ENCODE measurements at places on chromosomes 2 and 18.

DNA sequence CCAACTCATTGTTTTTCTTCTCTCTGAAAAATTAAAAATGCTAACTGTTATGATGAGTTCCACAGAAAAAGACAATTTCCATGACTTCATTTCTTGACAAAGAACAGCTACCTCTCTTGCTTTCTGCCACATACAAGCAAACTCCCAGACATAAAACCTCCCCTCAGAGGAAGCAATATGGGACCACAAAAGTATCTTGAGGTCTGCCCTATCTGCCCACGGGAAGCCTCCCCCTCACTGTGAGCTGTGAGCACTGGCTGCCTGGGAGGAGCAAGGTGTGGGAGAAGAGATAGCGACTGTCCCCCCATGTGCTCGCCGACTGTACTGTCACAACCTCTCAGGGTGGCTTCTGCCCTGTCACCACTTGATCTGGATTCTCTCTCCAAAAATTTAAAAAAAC is 69.7 kb upstream of the NRP2 start:
- DNase-seq = no peak

DNA sequence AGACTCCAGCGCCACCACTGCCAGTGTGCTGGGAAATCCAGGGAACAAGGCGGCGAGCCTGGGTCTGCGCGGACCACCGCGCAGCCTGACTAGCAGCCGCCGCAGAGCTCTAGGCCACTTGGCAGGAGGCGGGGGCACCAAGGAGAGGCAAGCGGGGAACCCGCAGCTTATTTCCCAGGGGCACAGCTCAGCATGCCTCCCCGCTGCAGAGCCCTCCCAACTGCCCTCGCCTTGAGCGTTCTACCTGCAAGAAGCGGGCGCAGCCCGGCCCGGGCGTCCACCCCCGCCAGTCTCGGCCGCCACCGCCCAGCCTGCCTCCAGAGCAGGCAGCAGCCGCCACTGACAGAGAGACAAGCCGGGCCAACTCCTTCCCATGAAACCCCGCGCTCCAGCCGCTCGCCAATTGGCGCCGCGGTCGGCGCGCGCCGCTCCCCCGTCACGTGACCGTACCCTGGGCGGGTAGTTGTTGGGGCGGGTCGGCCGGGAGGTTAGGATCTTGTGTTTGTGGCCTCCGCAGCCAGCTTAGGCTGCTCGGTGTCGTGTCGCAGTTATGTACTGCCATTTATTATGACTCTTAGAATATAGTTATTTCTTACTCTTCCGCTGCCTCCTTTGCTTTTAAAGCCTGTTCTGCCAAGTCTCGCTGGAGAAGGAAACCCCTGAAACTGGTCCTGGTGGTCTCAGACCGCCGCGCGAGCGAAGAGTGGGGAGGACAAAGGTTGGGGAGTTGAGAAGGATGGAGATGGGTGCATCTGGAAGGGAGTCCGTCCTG is at the start of gene LNPK:
LNPK (minus strand) TSS at position 352 of the 772 bp plus-strand sequence. CDS start 6,683 bp downstream, outside the sequence.
- DNase-seq = peak; percentile 91

DNA sequence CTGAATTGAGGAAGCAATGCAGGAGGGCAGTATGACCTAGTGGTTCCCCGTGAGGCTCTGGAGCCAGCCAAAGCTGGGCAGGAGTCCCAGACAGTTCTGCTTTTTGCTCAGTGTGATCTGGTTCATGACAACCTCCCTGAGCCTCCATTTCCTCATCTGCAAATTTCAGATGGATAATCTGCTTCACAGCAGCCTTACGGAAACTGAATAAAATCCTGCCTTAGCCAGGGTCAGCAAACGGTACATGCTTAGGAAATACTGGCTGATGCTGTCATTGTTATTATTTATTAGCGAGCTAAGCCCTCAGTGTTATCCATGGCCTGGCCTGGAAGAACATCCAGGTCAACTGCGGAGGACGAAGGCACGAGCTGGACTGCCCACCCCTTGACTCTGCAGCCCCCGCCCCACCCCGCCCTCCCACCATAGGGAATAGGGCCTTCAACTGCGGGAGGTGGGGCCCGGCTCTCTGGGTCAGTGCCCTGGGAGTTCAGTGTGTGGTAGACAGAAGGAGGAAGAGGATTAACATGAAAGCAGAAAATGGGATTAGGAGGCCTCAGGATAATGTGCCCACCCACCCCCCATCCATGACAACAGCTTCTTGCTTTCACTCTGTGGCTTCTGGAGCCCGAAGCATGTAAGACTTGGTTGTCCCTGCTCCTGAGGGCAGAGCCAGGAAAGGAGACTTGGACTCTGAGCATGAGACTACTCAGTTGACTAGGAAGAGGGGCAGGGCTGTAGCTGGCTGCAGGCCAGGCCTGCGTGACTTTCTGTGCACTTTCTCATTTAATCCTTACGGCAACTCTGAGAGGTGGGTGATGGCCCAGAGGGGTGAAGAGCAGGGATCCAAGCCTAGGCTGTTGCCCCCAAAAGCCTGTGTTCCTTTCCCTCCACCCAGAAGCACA is 13.1 kb downstream of the PKDCC start:
- DNase-seq = no peak

GRCh38 chr2:101993772-101994171 is 2.0 kb downstream of the IL1R2 start:
- no peak for DNase-seq

GRCh38 chr18:6414723-6415417 is at the start of gene L3MBTL4:
TSS of gene L3MBTL4 (minus strand) at chr18:6414911. CDS start at chr18:6311625, 103,286 bp downstream.
- no peak for DNase-seq

GRCh38 chr2:168461942-168462331 is 5.9 kb downstream of the CERS6 start:
- no peak for DNase-seq

- no peak for DNase-seq
Measured at GRCh38 chr2:207103132-207103531, 62.6 kb downstream of the KLF7 start.

DNA sequence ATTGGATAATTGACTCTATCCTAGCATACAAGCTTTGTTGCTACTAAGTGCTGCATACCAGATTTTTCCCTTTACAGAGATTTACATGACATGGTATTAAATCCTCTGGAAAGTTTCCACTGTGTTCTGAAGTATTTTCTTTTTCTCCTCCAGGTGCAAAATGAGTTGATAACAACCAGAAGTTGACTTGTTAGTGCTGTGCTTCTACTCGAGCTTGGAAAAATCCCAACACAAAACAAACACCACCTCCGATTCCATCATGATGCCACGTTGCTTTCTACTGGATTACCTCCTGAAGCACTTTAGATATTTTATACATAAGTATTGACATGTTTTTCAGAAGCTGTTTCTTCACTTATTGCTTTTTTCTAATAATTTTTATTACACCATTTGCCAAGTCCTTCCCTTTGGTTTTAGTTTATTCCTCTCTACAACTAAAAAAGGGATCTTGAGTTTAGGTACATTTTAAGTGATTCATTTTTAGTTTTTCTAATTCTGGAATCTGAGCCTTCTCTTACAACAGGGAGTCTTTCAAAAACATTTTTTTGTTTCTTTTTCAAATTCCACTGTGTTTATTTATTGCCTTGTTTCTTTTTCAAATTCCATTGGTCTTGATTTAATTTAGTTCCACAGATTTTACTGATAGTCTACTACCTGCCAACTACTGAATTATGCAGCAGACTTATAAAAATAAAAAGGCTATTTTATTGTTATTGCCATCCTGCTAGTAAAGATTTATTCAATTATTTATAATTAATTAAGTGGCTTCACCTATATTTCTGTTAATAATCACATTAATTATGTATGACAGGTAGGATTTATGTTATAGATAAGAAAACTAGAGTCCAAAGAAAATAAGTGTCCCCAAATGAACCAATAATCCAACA is 143.4 kb downstream of the PPP1R1C start:
- no peak for DNase-seq

DNA sequence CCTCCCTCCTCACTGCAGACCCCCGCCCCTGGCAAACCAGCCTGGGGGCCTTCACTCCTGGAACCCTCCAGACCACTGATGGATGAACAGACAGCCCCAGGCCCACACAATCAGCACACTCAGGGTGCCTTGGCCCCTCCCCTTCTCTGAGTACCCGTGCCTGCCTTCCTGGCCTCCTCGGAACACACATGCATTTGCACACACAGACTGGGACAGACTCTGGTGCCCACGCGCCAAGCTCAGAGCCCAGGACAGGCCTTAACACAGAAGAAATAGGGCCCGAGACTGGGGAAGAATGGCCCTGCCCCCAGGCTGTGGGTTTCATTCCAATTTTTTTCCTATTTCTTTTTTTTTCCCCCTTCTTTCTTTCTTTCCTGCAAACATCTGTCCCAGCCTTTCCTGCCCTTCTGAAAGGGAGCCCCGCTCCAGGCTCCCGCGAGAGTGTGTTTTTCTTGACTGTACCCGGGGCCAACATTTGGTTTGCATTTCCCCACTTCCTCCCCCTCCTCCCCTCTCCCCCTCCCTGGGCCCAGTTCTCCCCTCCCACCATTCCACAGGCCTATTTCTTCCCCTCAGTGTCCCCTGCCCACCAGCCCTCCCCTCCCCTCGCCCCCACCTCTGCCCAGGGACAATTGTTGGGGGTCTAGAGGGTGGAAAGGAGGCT is 618 bp upstream of the TNS1 start:
- DNase-seq = no peak

GRCh38 chr2:156852210-156852609 is 405.3 kb upstream of the GALNT5 start:
- DNase-seq = no peak

- no peak for DNase-seq
Measured at GRCh38 chr18:44799382-44799906, 118.8 kb downstream of the SETBP1 start.

DNA sequence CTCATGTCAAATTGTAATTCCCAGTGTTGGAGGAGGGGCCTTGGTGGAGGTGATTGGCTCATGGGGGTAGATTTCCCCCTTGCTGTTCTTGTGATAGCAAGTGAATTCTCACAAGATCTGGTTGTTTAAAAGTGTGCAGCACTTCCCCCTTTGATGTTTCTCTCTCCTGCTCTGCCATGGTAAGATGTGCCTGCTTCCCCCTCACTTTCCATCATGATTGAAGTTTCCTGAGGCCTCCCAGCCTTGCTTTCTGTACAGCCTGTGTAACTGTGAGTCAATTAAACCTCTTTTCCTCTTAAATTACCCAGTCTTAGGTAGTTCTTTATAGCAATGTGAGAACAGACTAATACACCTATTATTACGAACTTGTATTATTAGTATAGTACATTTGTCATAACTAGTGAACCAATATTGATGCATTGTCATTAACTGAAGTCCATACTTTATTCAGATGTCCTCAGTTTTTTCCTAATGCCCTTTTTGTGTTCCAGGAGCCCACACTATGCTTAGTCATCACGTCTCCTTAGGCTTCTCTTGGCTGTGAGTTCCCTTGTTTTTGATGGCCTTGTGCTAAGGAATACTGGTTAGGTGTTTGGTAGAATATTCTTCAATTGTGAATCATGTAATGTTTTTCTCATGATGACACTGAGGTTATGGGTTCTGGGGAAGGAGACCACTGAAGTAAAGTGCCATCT is 4.5 kb upstream of the MAP3K2 start:
- no peak for DNase-seq

DNA sequence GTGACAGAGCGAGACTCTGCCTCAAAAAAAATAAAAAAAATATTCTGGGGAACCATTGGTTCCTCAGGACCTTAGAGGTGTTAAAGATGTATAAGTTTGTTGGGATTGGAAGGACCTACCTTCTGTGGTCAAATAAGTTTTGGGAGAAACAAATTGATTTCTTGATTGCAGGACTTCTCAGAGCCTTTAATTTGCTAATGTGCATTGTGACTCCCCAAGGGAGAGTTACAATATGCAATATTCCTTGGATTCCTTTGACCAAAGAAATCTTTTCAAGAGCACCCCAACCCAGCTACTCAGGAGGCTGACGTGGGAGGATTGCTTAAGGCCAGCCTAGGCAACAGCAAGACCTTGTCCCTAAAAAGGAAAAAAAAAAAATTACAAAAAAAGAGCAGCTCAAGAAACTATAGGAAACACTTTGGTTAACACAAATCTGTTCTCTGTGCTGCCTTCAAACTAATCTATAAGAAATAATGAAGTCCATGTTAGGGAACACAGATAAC is 6.5 kb downstream of the NAGK start:
- DNase-seq = no peak

DNA sequence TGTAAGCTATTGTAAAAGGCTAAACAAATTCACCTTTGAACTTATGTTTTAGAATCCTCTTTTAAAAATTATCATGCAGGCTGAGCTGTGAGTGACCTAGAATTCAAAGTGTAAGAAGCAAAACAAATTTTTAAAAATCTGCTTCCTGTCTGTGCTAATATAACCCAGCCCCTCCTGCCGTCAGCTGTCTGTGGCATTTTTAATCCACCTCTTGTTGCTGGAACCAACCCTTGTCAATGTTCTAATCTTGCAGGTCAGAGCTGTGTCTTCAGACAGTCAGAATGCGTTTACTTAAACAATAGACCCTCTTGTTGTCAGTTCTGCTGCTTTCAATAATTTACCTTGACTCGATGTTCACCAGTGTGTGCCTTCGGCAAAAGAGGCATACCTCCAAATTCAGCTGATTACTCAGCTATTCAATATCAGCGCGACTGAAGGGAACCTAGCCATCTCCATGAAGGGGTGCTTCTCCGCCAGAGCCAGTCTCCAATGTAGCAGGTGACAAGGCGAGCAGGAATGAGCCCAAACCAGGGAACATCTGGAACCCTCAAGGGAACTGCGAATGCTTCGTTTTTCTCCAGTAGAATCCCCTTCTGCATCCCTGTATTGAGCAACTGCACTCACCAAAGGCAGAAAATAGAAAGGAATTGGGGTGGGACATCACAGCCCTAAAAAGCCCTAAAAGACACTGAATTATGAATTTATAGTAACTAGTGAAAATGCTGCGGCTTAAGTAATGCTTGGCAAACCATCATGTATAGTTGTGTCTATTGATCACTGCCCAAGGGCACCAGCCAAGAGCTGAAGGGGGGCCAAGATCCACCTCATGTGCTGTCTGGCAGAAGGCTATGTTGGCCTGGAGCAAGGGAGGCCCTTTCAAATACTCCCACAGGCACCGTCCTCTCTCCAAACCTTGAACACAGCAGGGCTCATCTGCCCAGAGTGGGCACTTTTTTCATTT is 62.5 kb downstream of the LYPD6B start:
- DNase-seq = no peak

DNA sequence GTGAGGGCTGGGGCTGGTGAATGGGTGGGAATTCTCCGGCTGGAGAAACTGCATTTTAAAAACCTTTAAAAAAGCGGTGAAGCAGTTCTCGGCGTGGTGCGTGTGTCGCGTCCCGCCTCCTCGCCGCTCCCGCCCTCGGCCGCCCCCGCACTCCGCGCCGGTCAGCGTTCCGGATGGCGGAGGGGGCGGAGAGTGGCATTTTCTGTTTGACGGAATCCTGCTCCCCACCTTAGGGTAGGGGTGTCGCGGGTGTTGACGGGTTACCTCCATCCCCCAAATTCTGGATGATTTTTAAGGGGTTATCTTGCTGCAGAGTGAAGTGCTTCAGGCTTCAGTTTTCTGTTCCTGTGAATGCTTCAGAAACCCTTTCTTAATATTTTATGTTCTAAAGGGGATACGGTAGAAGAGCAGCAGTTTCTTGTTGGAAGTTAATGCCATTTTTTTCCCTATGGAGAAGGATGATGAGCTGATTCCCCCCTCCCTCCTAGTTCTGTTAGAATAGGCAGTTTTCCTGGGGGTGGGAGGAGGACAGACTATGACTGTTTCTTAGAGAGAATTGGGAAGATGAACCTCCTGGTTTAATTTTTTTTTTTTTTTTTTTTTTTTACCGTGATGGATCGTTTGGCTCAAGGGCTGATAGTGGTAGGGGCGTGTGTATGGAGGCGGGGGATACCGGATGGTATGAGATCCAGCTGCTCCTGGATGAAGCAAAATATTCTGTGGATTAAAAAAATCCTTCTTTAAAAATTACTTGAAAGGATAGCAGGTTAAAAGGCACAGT is 756 bp downstream of the ABI2 start:
- DNase-seq = peak; percentile 58
